ENCODE measurements at places on chromosomes 5 and 9. TPM values are rescaled to one million over a fixed set of nuclear protein-coding genes. Genes with fewer than 3 reads are reported as not detected.

Gene PCBD2
- total RNA-seq: 7.8 TPM

Gene SLC27A6
- total RNA-seq: not detected

Gene ANXA2R
- 6.2 TPM for total RNA-seq

Gene ZDHHC12
- 60.9 TPM for total RNA-seq

Gene REEP2
- 2.0 TPM for total RNA-seq

Gene CHSY3
- total RNA-seq: not detected

DNA sequence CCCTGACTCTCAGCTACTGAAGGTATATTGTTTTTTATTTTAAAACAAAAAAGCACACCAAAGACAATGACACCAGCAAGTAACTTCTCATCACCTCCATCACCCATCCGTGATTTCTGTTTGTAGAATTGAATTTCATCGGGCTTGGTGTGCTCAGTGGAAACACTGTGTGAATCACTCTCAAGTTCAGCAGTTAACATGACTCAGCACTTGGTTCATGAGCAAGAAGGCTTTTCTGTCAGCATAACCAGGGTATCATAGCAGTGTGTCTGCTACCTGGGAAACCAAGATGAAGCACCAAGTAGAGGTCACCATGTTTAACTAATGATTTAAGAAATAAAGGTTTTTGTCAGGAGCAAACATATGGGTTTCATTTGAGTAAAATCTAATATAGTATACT is 123.7 kb downstream of the INSYN2B start:
- ATAC-seq: peak; percentile 99

DNA sequence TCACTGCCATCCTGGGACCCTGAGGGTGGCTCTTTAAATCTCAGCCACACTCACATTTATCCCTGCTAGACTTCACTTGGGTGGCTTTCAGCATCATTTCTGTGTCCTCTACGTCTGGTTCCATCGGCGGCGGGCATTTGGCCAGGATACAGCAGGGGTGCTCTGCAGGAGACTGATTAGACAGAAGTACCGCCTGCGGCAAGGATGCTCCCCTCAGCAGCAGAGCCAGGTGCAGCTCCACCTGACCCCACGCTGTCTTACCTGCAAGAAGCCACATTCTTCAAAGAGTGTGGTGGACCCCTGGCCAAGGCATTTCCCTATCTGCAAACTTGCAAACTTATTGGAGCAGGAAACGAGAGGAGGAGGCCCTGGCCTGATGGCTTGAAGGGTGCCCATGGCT is 309.8 kb upstream of the IRX4 start:
- no peak for ATAC-seq

- ATAC-seq: peak; percentile 48
Measured at GRCh38 chr9:121192959-121193640, 8.6 kb downstream of the RAB14 start.

DNA sequence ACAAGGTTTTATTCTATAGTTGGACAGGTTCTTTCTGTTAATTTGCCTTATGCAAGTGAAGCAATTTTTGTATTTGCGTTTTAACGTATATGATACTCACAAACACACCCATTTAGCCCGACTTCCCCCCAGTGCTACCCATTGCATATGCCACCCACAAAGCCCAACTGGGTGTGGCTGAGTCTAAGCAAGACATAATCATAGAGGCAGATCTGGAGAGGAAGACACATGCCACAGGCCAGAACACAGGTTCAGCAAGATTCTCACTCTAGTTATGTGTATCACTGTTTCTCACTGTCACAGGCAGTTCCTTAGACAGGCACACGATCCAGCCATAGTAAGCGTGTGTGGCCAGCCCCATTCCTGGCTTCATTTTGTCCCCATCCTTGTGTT is 29.0 kb upstream of the PUM3 start:
- peak; percentile 75 for ATAC-seq

DNA sequence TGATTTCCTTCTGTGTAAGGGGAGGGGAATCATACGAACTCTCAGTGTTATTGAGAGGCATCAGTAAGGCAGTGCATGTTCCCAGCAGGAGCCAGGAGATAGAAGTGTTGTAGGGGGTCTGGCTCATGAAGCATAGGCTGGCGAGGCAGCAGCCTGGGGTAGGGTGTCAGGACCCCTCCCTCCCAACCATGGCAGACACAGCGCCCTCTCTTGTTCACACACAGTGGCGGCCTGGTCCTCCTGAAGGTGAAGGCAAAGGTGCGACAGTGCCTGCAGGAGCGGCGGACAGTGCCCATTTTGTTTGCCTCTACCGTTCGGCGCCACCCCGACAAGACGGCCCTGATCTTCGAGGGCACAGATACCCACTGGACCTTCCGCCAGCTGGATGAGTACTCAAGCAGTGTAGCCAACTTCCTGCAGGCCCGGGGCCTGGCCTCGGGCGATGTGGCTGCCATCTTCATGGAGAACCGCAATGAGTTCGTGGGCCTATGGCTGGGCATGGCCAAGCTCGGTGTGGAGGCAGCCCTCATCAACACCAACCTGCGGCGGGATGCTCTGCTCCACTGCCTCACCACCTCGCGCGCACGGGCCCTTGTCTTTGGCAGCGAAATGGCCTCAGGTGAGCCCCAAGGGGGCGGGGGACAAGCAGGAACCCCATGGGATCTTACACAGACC is 4.7 kb downstream of the SLC27A4 start:
- ATAC-seq: no peak

- ATAC-seq: no peak
Measured at GRCh38 chr5:111795142-111795541, 38.1 kb upstream of the NREP start.

DNA sequence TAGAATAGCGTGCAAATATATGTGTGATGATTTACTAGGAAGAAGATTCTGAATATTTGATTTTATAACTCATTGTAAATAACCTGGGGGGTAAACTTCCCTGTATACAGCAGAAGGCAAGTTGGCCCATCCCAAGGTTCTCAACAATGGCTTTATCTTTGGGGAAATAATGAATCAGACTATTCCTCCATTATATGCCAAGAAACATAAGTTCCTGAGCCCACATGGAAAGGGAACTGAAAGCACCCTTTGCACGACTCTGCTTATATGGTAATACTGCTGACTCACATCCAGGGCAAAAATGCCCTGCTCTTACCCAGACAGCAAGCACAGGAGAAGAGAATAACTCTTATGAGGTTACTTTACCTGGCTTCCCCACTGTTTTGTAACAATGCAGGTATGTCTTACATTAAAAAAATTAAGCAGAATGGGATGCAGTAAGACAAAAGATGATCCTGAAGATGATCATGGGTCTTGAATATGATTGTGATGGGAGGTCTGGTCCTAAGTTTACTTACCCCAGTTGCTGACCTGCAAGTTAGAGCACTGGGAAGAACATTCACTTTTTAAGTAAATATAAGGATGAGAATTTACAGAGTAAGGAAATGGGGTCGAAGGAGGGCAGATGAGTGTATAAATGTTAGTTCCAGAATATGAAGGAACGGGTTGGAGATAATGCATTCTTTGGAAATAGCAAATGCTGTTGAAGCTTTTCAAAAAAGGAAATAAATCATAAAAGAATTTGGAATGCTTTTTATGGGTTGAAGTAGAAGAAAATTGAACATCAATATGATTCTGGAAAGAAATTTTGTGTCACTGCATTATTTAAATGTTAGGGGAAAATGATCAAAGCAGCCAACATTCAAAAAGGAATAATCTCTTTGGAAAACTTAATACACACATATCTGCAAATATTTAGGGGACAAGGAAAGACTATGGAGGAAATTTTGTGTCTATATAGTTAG is 428.4 kb upstream of the MPDZ start:
- no peak for ATAC-seq

GRCh38 chr5:148759101-148759500 is 67.3 kb upstream of the ADRB2 start:
- ATAC-seq: no peak

All from activated T-helper 17 cell treated with anti-CD3 and anti-CD28 coated beads, Interleukin-2, amount 50 U/mL, for 72 hours (primary cell).